ENCODE measurements at places on chromosomes 1 and 21. TPM values are rescaled to one million over a fixed set of nuclear protein-coding genes. Genes with fewer than 3 reads are reported as not detected.

DNA sequence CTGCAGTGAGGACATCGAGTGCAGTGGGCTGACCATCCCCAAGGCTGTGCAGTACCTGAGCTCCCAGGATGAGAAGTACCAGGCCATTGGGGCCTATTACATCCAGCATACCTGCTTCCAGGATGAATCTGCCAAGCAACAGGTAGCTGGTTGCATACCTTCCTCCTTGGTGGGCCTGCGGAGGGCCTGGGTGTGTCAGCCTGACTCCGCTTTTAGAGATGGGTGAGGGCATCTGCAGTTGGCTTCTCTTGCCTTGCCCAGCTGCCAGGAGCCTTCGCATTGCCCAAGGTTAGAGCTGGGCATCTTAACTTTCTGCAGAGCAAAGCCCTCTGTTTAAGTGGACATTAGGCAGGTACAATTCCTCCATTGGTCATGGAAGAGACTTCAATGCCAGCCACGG is 33.2 kb downstream of the PKP1 start:
- DNase-seq: no peak

- DNase-seq: no peak
These were observed 32.6 kb downstream of the LHX8 start for GRCh38 chr1:75166821-75167220.

DNA sequence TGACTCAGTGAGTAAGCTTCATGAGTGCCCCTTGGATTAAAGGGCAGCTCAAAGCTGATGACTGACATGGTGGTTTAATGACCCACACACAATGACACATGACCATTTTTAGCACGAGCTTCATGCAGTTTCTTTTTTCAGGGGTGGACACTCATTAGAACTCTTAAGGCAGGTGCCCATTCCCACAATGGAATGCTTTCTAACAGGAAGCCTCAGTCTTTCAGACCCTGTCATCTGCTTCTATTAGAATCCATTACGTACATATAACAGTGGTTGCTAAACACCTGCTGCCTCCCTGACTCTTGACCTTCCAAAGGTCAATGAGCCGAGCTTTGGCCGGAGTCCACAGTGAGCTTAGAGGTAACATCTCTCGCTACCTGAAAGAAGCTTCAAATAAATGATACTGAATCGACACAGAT is 27.4 kb downstream of the AKNAD1 start:
- DNase-seq: no peak

DNA sequence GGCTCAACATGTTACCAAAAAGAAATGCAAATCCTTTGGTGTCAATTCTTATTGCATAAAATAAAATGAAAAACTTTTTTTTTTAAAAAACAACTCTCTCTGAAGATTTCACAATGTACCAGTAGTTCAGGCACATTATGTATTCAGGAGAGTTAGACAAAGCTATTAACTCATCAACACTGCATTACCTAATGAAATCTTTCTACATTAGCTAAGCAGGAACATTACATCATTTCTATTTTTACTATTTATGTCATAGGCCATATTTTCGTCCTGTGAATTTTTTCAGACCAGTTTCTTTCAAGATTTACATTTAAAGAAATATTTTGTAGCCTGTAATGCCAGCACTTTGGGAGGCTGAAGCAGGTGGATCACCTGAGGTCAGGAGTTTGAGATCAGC is 366.2 kb downstream of the USH2A start:
- DNase-seq: no peak

- no peak for DNase-seq
These were observed 302.2 kb downstream of the NTNG1 start for GRCh38 chr1:107443027-107443426.

DNA sequence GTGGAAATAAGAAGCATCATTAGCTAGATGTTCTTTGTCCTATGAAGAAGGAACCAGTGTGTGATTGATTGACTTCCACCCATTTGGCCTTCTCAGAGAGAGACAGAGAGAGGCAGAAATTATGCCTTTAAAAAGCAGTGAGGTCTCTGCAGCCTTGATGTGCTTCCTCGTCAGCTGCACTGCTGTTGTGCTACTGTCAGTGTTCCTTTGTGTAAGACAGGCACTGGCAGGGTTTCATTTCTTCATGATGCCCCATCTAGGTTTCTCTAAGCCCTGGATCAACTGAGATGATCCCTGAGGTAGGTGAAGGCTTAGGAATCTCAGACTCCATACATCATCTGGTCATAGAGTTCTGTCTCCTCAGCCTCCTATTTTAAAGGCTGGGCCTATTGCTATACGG is 34.9 kb downstream of the GPR3 start:
- DNase-seq: no peak

- DNase-seq: no peak
These were observed 43.3 kb downstream of the IL23R start for GRCh38 chr1:67209521-67209920.

- DNase-seq: peak; percentile 39
These were observed 552 bp upstream of the GPR157 start for GRCh38 chr1:9129266-9130041.

- no peak for DNase-seq
These were observed 1.3 kb downstream of the C8B start for GRCh38 chr1:56964349-56965017.

DNA sequence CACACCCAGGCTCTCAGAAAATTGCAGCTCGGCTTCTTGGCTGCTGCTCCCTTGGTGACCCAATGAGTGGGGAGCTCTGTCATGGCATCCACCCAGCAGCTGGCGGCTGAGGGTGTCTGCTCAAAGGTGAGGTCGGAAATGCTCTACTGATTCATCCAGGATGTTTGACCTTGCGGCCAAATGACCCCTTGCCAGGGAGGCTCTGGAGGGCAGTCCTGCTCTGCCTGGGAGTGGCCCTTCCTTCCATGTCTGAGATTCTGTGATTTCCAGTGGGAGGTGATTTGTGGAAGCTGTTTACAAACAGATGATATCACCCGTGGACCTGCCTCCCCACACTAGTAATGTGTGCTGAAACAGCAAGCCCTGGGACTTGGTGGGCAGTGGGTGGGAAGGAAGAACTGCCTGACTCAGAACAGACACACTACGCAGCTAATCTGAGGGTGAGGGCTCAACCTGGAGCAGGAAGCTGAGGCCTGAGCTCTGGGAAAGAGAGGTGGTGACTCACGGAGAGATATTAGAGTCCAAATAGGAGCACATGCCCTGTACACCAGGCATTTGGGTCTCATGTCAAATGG is 3.0 kb downstream of the CRCT1 start:
- DNase-seq: no peak

GRCh38 chr1:154686507-154686906 is 78.5 kb upstream of the ADAR start:
- DNase-seq: no peak

DNA sequence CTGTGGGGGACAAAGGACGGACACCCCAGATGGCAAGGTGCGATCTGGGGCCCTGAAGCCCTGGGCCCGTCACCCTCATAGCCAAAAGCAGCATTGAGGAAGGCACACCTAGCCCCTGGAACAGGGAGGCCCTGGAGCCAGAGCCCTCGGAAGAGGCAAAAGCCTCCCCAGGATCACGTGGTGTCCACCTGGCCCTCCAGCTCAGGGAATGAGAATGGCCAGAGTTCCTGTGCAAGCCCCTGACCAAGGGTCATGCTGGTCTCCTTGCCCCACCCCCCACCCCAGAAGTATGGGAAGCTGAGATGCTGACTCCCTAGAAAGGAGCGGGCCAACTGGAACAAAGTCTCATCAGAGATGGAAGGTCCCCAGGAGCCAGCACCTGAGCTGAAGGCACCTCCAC is 1.0 kb upstream of the PDZK1IP1 start:
- no peak for DNase-seq

ASPM gene
- total RNA-seq: 39.2 TPM

MROH9 gene
- total RNA-seq: not detected

WNT3A gene
- not detected for total RNA-seq

HSD11B1 gene
- total RNA-seq: 0.61 TPM

TDRD10 gene
- total RNA-seq: not detected

GBP3 gene
- total RNA-seq: 19.6 TPM

DUSP12 gene
- 31.9 TPM for total RNA-seq
